ENCODE measurements at places on chromosomes 1 and 21. TPM values are rescaled to one million over a fixed set of nuclear protein-coding genes. Genes with fewer than 3 reads are reported as not detected.

GRCh38 chr1:200041337-200042118 lies 14.0 kb downstream of the NR5A2 start:
- H3K4me1 ChIP-seq, result peaks cover 39% of the 10 kb centered on the region
- H3K27me3 ChIP-seq, result peaks cover 63% of the 10 kb centered on the region
- peaks cover 5% of the 10 kb centered on the region for H3K36me3 ChIP-seq
- no peak overlapping the region for H3K27ac ChIP-seq

GJC2 gene
- total RNA-seq, result 1.3 TPM

- peaks cover 22% of the 10 kb centered on the region for H3K27me3 ChIP-seq
- no peak for DNase-seq
- no peak overlapping the region for H3K4me3 ChIP-seq
- H3K4me1 ChIP-seq, result peaks cover 3% of the 10 kb centered on the region
Measured at GRCh38 chr1:44377925-44378784, 23.1 kb upstream of the ERI3 start.

OPTC gene
- total RNA-seq, result not detected

DNA sequence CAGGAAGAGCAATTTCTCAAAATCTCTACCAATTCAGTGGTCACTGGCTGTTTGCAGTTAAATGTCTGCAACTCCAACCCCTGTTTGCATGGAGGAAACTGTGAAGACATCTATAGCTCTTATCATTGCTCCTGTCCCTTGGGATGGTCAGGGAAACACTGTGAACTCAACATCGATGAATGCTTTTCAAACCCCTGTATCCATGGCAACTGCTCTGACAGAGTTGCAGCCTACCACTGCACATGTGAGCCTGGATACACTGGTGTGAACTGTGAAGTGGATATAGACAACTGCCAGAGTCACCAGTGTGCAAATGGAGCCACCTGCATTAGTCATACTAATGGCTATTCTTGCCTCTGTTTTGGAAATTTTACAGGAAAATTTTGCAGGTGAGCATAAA lies 167.2 kb downstream of the CRB1 start:
- no peaks in the 10 kb centered on the region for H3K27me3 ChIP-seq
- no peak overlapping the region for H3K27ac ChIP-seq
- no peak for DNase-seq
- H3K36me3 ChIP-seq, result no peaks in the 10 kb centered on the region

- H3K27me3 ChIP-seq, result no peaks in the 10 kb centered on the region
- no peaks in the 10 kb centered on the region for H3K4me1 ChIP-seq
- H3K36me3 ChIP-seq, result peaks cover 22% of the 10 kb centered on the region
Measured at GRCh38 chr1:231364192-231364591, 26.1 kb downstream of the SPRTN start.

- no peaks in the 10 kb centered on the region for H3K36me3 ChIP-seq
- H3K27me3 ChIP-seq, result no peaks in the 10 kb centered on the region
- no peak for DNase-seq
- no peaks in the 10 kb centered on the region for H3K4me1 ChIP-seq
- H3K27ac ChIP-seq, result no peak overlapping the region
Measured at GRCh38 chr21:37358397-37358796, 8.2 kb upstream of the DYRK1A start.

CFHR5 gene
- total RNA-seq, result not detected

RIIAD1 gene
- 3.6 TPM for total RNA-seq

- no peak overlapping the region for H3K27ac ChIP-seq
- peaks cover 6% of the 10 kb centered on the region for H3K27me3 ChIP-seq
- H3K36me3 ChIP-seq, result no peaks in the 10 kb centered on the region
- peaks cover 17% of the 10 kb centered on the region for H3K4me1 ChIP-seq
- no peak for DNase-seq
- no peak overlapping the region for H3K4me3 ChIP-seq
Measured at GRCh38 chr21:39073063-39073462, 110.2 kb downstream of the PSMG1 start.

PSMB4 gene
- total RNA-seq, result 241 TPM
